ENCODE measurements at places on chromosomes 1 and 21. TPM values are rescaled to one million over a fixed set of nuclear protein-coding genes. Genes with fewer than 3 reads are reported as not detected.

SIKE1 gene
- total RNA-seq = 37.8 TPM

LY9 gene
- 0.40 TPM for total RNA-seq

LDLRAD2 gene
- not detected for total RNA-seq

DNAJC28 gene
- total RNA-seq = not detected

LCE1D gene
- total RNA-seq = not detected

S100A13 gene
- 34.8 TPM for total RNA-seq

S100A9 gene
- total RNA-seq = 26.6 TPM

OR14K1 gene
- 1.4 TPM for total RNA-seq

FAM163A gene
- total RNA-seq = 0.60 TPM

GPR153 gene
- total RNA-seq = 21.5 TPM

CCDC28B gene
- total RNA-seq = 4.0 TPM

DNA sequence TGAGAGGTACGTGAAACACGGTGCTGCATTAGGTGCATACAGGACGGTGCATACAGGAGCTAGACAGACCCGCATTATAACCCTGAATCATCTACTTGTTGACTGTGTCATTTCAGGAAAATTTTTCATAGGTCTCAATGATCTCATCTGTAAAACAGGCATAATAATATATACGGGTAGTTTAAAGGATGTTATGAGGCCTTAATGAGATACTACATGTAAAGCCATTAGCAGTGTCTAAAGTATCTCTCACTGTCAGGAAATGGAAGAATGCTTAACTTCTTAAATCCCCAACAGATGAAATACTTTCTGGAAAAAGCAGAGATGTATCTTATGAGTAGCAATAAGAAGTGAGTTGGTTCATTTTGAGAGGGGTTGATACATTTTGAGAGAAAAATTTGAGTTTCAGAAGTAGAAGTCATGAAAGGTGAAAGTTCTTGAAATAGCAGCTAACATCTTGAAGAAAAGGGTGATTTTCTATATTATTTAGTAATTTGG lies 669.6 kb downstream of the PTPRC start:
- no peak for DNase-seq

- no peak for DNase-seq
Measured at GRCh38 chr1:155207806-155208540, at the start of gene THBS3. Gene THBS3, minus strand, starts transcription at chr1:155207897. Its CDS starts 21 bp downstream, at chr1:155207876.

DNA sequence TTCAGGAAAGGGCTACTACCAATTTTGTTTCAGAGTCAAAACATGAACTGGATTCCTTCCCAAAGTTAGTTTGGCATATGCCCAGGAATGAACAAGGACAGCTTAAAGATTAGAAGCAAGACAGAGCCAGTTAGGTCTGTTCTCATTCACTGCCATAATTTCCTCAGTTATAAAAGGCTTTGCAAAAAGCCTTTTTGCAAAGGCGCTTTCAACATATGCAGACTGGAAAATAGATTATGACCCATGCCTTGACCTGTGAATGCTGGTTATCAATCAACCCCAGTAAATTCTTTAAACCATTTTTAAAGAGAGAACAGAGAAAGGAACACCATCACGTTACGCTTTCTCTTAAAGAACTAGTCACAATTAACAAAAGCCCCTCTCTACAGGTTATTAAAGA lies 1.7 kb upstream of the FRRS1 start:
- no peak for DNase-seq

DNA sequence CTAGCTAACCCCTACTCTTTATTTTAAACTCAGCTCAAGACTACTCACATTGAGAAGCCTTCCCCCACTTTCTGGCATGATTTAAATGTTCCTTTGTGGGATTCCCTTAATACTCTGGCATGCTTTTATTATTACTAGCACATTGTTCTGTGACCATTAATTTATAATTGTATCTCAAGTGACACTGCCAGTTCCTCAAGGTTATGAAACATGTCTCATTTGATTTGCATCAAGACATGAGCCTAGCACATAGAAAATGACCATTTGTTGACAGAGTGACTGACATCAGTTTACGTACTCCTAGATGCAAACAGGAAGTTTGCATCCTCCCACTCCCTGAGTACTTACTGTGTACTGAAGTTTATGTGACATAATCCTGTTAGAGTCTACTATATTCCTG lies 15.2 kb downstream of the RGS4 start:
- no peak for DNase-seq

- DNase-seq = no peak
Measured at GRCh38 chr21:25657140-25657539, 18.1 kb downstream of the JAM2 start.

- DNase-seq = peak; percentile 68
Measured at GRCh38 chr21:25561668-25562641, 45.3 kb downstream of the MRPL39 start.

- DNase-seq = no peak
Measured at GRCh38 chr1:55246896-55247295, 31.7 kb upstream of the USP24 start.

GRCh38 chr1:9332513-9333143 lies 39.9 kb downstream of the SPSB1 start:
- no peak for DNase-seq

DNA sequence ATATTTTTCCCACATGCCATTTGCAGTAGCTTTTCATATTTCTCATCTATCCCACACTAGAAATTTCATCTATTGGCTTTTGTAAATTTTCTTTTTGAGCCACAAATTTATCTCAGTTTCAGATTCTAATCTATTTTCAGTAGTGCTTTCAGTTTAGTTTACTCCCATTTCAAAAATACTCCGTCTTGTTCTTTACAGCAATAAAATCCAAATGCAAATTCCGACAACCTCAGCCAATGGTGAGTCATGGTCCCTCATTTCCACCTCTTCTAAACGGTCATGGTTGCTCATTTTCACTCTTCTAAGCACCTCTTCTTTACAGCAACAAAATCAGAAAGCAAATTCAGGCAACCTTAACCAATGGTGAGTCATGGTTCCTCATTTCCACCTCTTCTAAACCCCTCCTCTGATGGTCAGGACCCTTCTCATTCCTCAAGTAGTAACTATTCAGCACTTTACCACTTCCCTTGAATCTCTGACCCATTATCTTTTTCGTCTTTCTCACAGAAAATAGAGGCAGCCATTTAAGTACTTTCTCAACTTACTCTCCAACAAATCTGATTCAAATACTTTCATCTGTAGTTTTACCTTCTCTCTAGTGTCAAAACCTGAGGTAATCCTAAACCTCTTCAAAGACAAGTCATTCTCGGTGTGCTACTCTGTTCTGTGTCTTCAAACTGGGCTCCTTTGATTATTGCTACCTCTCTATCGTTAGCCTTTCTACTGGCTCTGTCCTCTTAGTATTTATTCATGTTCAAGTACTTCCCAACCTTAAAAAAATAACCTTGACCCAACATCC lies 34.4 kb downstream of the C21orf91 start:
- DNase-seq = peak; percentile 30

- DNase-seq = no peak
Measured at GRCh38 chr1:228293393-228293792, 85.5 kb downstream of the OBSCN start.

DNA sequence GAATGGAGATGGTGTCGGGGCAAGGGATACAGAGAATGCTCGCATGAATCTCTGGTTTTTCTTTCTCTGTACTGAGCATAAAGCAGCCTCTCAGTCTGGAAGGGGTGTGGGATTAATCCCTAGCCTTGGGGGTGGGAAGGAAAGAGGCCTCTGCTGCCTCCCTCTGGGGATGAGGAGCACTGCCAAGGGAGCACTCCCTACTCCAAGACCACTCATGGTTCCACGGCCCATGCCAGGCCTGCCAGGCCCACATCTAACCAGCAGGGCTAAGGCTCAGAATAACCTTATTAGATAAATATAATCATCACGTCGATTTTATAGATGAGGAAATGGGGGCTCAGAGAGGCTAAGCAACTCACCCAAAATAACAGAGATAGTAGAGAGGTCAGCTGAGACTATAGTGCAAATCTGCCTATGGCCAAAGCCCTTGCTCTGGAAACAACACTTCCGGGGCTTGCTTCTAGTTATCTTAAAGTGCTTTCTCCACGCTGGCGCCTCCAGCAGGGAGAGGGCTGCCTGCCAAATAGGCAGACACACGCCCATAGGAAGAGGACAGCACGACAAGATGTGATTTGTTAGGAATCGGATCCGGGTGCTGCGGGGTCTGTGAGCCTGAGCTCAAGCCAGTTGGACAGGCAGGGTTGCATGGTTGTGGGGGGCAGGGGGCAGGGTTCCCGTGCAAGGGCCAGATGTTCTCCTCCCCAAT lies 522 bp downstream of the TEX35 start:
- DNase-seq = peak; percentile 38

DNA sequence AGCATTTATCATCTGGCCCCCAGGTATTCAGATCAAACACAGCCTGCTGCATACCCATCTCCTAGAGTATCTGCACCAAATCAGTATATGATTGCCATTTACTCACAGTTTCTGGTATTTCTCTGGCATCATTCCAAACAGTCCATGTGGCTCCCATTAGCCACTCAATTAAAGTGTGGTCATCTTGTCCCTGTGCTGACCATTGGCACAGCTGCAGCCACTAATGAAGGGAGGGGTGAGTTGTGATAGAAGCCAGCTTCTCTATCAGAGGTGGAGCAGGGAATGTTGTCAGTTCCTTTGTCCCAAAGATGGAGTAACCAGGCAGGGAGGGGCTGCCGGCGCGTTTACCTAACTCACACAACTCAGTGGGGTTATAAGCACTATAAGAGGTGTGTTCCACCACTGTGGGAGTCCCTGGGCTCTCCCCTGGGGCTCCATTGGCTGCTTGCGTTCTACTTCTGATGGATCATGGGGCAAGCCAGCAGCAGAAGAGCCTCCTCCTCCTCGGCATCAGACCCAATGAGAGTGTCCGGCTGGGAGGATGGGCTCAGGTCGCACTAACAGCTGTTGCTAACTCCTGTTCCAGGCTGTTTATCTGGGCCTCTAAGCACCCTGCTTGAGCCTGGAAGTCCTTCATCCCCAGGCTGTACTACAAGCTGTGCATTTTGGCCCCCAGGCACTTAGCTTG lies 108.6 kb downstream of the GDAP2 start:
- DNase-seq = no peak

DNA sequence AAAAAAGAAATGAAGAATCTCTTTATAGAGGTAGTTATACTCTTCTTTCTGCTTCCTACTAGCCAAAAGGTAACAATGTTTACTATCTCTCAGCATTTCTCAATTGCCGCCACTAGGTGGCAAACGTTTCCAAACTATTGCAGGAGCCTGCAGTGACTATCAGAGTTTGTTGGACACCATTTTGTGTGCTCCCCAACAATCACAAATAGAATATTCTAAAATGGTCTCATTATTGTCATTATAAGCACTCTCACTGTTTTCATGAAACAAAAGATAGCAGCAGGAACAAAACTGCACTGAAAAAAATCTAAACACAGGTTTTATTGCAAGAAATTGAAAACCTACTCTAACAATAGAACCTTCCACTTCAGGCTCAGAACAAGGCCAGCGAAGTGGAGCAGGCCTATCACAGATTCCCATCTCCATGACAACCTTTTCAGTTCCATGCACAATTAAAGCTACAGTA lies 83.9 kb upstream of the PLPPR4 start:
- peak; percentile 71 for DNase-seq

DNA sequence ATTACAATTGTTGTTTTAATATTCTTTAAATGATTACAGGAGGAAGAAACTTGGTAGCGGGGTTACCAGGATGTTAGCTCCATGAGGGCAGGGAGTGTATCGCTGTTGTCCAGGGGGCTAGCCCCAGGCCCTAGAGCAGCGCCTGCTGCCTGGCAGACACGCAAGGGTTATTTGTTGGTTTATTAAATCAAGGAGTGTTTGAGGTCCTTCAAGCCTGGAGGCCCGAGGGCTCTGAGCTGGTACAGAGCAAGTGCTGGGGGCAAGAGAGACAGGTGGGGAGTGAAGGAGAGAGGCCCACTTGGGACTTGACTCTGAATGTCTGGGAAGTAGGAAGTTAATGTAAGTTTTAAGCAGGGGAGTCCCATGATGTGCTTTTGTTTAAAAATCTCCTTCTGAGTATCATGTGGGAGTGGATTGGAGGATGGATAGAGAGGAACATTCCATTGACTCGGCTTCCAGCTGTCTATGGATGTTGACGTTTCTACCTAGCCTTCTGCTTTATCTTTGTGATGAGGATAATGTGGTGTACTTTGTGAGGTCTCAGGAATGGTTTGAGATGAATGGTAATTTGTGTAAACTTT lies 8.7 kb downstream of the ITSN1 start:
- no peak for DNase-seq

DNA sequence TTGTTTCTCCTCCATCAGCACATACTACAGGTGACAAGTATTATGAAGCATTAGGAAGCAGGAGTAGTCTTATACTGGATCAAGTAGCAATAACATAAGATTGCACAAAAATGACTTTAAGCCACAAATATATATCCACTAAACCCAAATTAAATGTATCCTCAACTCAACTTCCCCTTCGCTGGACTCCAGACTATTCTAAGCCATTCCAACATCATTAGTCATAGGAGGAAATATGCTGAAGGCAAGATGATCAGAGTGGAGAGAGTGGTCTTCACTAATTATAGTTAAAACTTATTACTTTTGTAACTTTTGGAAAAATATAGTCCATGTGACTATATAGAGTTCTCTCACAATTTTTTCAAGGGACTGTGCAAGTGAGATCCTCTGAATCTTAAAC lies 390.7 kb upstream of the ZP4 start:
- no peak for DNase-seq

DNA sequence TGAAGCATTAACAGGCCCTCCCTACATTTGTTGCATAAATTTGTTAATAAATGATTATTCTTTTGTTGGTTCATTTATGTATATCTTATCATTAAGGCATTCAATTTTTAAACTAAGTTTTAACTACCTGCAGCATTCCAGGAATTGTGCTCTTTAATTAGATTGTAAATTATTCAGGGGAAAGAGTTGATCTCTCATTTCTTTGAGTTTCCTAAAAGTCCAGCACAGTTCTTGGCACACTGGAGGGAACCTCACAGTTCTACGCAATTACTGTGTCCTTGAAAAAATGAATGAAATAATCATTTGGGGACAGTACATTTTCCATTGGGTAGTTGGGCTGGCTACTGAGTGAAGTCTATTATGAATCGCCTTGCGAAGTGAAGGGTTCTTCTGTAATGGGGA lies 493 bp upstream of the STXBP3 start:
- DNase-seq = no peak

- peak; percentile 55 for DNase-seq
Measured at GRCh38 chr1:236142253-236143103, at the start of gene GPR137B. Gene GPR137B, plus strand, starts transcription at chr1:236142539. Its CDS starts 84 bp downstream, at chr1:236142623.

DNA sequence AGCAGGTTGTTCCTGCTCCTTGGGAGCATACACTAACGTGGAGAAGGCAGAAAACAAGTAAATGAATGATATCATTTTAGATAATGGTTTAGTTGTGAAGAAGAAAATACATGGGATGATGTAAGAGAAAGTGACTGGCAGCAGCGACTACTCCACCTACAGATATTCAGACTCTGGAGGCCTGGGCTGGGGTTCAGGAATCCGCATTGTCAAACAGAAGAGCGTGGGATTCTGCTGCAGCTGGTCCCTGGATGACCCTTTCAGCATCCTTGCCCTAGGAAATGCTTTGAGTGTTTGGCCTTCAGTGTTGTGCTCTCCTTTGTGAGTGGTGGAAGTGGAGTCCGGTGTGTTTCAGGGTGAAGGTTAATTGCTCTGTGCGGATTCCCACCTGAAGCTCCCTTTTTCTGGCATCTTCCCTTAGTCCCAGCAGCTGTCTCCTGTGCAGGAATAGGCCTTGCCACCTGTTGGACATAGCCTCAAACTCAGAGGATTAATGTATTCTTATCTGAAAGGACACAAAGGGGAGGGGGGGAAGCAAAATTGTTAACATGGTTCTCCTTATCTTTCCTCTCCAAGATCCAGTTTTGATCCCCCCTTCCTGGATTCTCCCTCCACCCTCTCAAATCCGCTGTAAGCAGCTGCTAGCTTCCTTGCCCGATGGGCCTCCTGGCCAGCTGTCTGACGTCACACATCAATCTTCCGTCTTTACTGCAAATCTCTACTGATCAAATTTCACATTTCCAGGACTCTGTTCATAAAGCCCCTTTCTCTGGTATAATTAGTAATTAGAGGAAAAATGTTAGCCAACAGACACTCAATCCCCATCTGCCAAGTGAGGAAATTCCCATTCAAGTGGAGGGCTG lies 68.3 kb upstream of the SPAG17 start:
- no peak for DNase-seq
